ENCODE measurements at places on chromosomes 1 and 21. TPM values are rescaled to one million over a fixed set of nuclear protein-coding genes. Genes with fewer than 3 reads are reported as not detected.
A peak's percentile ranks its signal among the peaks of the same experiment; 100 is the strongest.

Gene ZSWIM5
- total RNA-seq, result 2.4 TPM

Gene ZC3H12A
- total RNA-seq, result 4.2 TPM

Gene SLAMF8
- 0.69 TPM for total RNA-seq

Gene C1orf115
- 10.0 TPM for total RNA-seq

Gene ACOT11
- total RNA-seq, result 18.8 TPM

Gene CD2
- total RNA-seq, result 1.4 TPM

Gene OR2T2
- total RNA-seq, result not detected

- no peak for DNase-seq
These were observed 80.1 kb upstream of the IVNS1ABP start for GRCh38 chr1:185397183-185397582.

DNA sequence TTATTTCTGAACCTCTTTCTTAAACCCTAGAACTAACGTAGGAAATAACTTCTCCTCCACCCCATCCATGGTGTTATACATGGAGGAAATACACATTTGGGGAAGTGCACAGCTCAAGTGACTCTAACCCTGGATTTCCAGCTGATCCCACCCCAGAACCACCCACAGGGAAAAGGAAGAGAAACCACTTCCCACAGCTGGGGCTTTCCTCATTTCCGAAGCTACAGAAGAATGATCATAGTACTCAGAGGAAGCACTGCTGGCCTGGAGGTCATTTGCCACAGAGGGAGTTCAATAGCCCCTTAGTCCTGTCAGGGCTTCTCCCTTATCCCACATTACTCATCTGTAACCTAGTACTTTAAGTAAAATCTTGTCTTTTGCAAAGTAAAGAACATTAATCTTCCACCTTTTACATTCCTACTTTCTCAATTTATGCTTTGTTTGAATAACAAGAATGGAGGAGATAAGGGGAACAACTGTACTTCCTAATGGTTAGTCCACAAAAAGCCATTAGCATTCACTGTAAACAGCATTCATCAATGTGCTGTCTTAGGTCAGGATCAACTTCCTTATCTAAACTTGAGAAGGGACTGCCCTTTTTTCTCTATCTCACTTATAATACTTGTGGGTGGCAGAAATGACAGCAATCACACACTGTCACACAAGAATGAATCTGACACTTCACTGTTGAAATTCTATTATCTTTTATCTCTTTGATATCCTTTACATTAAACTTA is 63.0 kb upstream of the RGS1 start:
- no peak for DNase-seq

DNA sequence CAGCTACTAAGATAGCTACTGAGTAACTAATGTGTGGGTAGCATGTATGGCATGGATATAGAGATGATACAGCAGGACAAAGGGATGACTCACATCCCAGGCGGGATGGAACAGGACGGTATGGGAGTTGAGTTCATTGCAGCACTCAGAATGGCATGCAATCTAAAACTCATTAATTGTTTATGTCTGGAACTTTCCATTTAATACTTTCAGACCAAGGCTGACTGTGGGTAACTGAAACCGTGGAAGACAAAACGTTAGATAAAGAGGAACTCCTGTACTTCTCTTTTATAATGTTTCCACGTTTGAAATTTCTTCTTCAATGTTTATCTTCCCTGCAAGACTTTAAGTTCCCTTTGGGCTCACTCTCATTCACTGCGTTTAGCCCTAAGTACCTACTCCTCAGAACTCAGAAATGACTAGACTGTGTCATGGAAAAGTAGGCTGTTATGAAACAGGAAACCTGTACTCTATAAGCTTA is 151.9 kb downstream of the MAGI3 start:
- no peak for DNase-seq

GRCh38 chr1:226975259-226976250 is 35.5 kb downstream of the COQ8A start:
- no peak for DNase-seq

DNA sequence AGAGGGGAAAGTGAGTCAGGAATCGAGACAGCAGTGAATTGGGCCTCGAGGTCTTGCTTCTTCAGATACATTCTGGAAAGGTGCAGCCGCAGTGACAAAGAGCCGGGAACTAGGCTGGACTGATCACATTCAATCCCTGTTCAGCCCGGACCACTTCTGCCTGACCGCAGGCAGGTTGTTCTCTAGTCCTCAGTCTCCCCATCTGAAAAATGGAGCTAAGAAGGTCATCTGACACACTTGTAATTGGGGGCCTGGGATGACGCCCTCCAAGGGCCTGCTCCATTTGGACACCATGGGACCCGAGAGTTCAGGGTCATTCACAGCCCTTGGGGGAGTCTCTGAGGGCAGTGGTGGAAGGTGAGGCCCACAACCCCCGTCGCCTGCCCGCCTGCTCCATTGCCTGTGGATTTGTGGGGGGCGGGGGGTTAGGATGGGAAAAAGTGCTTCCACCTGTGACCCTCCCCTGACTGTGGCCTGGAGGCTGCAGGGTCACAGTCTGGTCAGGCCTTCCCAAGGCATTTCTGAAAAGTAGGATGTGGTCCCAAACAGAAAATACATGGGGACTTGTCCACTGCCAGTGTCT is 87.9 kb upstream of the CSF3R start:
- no peak for DNase-seq

GRCh38 chr1:183844806-183845205 is 39.9 kb downstream of the RGL1 start:
- no peak for DNase-seq

DNA sequence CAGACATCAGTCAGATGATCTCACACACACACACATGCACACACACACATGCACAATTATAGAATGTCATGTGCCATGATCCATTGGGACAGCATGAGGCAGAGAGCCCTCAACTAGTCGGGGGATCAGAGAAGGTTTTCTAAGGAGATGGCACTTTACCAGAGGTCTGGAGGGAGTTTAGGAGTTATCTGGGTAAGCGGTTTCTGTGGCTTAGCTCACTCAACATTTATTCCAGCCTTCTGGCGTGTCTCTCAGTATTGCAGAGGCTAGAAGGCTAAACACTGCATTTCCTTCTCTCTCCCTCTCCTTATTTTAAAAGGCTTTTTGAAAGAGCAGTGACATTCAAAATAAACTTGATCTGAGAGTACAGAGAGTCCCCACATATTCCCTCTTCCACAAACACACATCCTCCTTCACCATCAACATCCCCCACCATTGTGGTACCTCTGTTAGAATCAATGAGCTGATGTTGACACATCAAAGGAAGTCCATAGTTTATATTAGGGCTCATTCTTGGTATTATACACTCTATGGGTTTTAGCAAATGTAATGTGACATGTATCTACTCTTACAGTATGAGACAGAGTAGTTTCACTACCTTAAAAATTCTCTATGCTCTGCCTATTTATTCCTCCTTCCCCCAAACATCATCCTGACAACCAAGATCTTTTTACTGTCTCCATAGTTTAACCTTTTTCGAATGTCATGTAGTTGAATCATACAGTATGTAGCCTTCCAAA is 9.0 kb upstream of the PLA2G2A start:
- DNase-seq, result no peak

- DNase-seq, result no peak
These were observed 1.6 kb upstream of the ENO1 start for GRCh38 chr1:8879922-8880676.

DNA sequence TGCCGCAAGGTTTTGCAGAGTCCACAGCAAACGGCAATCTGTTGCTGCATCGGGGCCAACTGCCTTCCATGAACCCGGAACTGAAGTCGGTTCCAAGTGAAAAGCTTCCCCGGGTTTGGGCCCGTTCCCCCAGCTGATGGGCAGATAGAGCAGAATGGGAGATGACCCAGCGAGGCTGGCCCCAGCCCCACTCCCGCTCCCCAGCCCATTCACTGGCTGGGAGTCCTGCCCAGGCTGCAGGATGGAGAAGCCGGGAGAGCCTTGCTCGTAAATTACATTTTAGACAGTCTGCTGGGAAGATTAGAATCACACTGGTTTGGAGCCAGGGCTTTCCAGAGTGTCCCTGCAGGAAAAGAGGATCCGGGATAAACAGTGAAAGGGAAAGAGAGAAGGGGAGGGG is 31.6 kb upstream of the PAX7 start:
- peak; percentile 80 for DNase-seq

DNA sequence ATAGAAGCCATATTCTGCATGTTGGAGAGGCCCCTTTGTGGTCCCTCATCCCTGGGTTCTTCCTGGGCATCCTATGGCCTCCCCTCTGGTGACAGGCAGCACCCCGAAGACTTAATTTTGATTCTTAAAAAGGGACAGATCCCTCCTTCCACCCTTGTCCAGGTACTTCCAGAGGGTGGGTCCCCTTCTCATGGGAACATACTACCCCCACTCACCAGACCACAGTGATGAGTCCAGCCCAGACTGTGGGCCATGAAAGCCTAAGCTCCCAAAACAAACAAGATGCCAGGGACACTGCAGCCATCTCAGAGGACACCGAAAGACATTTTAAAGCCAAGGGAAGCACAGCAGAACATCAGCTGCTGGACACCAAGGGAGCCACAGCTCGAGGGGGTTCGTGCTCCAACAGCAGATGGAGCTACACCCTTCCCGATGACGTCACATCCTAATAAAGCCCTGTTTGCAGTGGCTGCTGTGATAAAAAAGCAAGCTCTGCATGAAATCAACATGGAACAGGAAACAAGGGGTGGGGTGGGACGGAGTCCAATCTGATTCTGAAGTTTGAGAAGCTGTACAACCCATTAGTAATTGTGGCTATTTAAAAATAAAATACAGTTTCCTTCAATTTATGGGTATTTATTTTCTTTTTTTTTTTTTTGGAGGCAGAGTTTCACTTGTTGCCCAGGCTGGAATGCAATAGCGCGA is 32.4 kb downstream of the GNB1 start:
- peak; percentile 75 for DNase-seq

- no peak for DNase-seq
These were observed 298.5 kb downstream of the PCP4 start for GRCh38 chr21:40165773-40166070.
